ENCODE measurements at places on chromosomes 5 and 9.

- no peak for DNase-seq
Measured at GRCh38 chr9:127909839-127910273, 7.0 kb downstream of the ST6GALNAC4 start.

GRCh38 chr5:112865128-112865527 lies 4.0 kb downstream of the SRP19 start:
- no peak for DNase-seq

DNA sequence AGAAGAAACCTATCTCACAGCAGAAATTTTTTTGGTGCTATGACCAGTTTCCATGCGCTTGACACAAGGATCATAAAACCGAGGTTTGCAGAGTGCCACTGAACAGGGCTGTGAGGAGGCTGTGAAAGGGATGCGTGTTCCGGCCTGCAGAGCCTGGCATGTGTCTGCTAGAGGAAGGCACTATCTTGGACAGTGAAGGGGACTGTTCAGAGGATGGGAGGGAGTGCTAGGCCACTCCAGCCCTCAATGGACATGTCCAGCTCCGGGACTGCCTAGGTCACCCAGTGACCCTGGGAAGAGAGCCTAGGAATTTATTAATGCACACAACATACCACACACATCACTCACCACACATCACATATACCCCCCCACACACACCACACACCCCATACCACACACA lies 275.9 kb downstream of the GADD45G start:
- no peak for DNase-seq

GRCh38 chr5:26487553-26487952 lies 550.8 kb downstream of the CDH9 start:
- DNase-seq = no peak

GRCh38 chr9:21326526-21327139 lies 8.6 kb downstream of the KLHL9 start:
- DNase-seq = peak; percentile 83

DNA sequence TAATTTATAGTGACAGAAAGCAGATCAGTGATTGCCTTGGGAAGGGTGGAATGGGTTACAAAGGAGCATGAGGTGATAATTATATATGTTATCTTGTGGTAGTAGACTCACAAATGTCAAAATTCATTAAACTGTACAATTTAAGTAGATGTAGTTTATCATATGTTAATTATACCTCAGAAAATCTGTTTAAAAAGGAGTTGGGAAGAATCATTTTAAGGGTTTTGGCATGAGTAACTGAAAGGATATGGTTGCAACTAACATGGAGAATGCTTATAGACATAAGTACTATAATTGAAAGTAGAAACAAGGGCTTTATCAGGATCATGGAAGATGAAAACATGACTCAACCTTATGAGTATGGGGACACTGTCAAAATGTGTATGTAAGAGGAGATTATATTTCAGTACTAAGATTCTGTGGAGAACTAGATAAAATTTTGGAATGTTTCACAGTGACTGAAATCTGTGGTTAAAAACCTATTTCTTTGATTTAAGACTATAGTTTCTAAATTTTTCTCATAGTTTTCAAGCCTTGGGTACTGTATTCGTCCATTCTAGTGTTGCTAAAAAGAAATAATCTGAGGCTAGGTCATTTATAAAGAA lies 73.3 kb downstream of the FCHO2 start:
- DNase-seq = no peak
